ENCODE measurements at places on chromosomes 7 and 10.
A peak's percentile ranks its signal among the peaks of the same experiment; 100 is the strongest.

DNA sequence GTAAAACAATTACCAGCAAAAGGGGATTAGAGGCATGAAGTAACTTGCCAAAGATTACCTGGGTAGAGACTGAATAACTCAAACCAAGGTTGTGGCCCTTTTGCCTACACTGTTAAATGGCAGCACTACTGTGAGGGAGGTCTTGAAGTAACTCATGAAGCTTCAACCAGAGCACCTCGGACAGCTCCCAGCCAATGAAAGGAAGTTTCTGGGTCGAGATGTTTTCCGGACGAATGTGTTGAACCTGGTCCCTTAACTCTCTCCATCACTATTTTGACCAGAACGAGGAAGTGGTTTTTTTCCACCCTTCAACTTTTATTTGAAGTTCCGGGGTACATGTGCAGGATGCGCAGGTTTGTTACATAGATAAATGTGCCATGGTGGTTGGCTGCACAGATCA lies 133.6 kb upstream of the PRKCQ start:
- no peak for DNase-seq

GRCh38 chr10:57506414-57507094 lies 761.1 kb downstream of the IPMK start:
- DNase-seq = no peak

DNA sequence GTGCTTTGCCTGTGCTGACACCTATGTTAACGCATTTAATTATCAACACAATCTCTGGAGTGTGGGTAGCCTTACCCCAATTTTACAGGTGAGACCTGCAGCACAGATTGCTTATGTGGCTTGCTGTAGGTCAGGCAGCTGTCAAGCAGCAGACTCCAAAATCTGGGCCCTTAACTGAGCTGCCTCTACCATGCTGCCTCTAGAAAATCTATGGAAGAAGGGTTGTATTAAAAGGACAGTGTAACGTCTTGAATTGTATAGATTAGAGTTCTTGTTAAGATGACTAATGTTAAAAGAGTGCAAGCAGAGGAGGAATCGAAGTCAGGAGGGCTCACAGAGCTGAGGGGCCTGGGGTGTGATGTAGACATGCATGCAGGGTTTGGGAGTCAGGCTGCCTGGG lies 1.2 kb upstream of the PON3 start:
- DNase-seq = no peak

GRCh38 chr7:757741-758163 lies 30.7 kb upstream of the PRKAR1B start:
- DNase-seq = no peak

DNA sequence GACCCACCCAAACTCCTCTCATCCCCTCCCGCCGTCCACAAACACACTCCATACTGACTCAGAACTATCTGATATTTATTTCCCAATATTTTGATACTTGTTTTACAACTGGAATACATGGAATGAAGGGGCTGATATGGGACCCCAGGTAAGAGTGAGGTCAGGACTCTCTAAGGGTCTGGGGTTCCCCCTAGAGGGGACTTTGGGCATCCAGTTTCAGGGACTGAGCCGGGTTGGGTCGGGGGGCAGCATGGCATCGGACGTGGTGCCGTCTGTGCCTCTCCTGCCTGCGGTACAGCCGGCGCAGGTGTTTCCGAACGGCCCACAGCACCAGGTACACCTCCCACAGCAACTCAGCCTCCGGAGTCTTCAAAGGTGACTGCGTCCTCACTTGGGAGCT lies 7.5 kb downstream of the SPACDR start:
- no peak for DNase-seq

- DNase-seq = no peak
These were observed 13.7 kb upstream of the CD36 start for GRCh38 chr7:80624763-80625162.

DNA sequence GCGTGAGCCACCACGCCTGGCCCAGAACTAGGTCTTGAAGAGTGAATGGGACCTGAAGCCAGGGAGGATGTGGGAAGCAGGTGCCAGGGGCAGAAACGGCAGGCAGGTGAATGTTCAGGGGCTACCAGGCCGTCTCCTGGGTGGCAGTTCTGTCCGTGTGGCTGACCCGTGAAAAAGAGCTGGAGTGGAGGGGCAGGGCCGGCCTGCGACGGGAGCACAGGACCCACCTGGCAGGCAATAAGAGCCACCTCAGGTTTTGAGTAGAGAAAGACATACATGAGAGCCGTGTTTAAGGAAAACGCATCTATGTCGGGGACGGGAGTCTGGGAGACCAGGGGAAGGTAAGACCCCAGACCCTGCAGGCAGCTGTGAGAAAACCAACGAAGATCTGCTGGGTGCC lies 70.7 kb upstream of the ATP6V0A4 start:
- no peak for DNase-seq

DNA sequence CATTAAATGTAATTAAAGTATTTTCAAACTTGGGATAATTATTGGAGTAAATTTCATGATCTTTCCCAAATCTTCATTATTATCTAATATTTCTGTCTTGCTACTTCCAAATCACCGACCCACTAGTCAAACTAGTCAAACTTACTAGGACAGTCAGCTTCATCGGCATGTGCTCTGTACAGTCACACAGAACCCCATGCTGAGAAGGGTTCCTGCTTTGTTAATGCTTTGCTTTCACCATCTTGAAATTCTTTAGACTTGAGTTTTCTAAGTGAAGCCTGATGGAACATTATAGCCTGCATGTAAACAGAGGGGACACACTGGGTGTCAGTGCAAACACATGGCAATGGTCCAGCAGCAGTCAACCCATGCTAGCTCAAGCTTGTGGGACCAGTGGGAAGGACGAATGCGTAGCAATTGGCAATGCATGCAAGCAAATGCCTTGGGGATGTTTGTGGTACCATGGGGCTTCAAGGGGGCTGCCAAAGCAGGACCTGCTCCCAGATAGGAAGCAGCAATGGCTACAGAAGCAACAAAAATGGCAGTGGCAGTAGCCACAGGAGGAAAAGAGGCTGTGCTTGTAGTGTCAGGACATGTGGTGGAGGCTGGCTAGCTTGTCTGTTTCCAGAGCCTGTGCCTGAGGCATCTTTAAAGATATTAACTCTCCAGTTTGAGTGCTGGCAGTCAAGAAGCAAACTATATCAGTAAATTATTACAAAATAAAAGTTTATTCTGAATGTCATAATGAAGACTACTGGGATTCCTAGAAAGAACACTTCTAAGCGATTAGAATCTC lies 441.1 kb upstream of the SEMA3D start:
- DNase-seq = no peak

DNA sequence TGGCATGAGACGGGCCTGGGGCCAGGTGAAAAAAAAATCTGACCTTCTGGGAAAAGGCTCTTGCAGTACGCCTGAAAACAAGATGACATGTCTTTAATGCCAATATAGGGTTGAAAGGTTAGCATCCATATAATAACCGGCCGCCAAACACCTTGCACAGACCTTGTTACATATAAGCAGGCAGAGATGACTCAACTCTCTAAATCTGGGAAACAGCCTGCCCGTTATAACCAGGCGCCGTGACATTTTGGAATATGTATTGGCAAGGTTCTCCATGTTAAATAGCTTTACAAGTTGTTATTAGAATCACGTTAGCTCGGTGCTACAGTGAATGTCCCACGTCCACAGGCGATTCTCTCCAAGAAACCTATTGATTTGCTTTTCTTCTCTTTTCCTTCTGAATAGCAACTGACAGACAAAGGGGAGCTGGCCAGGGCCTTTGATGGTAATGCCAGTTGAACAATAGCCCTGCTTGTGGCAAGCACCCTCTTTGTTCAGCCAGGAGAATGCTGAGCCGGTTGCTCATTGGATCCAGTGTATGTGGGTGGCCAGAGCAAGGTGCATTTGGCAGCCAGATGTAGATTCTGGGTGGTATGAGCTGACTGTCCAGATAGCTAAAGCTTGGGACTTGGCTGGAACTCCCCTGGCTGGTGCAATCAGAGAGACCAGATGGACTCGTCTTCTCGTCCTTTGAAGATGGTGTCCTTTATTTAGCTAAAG lies 80.1 kb upstream of the AUTS2 start:
- DNase-seq = no peak

DNA sequence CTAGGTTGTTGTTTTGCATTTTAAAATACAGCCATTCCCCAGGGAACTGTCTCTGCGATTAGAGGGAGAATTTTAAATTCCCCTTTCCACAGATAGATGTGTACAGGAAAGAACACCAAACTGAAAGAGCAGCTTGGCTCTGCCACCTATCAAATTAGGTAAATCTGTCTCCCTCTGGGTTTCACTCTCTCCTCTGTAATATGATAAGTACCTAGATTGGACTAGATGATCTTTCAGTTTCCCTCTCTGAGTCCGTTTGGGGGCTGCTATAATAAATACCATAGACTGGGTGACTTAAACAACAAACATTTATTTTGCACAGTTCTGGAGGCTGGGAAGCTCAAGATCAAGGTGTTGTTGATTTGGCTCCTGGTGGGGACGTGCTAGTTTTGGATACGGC lies 186.0 kb downstream of the KIF20B start:
- DNase-seq = no peak

DNA sequence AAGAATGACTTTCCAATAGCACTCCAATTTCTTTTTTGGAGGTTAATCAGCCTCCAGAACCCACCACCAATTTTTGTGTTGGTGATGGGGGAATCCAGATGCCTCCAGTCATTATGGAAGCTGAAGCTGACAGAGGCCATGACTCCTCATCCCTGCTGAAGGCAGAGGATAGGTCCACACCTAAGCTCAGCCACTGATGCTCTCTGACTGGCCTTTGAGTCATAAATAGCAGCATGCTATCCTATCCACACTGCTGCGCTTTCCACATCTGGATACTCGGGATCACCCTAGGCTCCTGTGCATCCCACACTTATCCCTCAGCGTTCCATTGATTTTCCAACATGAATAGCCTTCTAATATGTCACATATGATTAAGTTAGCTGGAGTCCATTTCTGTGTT lies 124.2 kb downstream of the TES start:
- DNase-seq = no peak

DNA sequence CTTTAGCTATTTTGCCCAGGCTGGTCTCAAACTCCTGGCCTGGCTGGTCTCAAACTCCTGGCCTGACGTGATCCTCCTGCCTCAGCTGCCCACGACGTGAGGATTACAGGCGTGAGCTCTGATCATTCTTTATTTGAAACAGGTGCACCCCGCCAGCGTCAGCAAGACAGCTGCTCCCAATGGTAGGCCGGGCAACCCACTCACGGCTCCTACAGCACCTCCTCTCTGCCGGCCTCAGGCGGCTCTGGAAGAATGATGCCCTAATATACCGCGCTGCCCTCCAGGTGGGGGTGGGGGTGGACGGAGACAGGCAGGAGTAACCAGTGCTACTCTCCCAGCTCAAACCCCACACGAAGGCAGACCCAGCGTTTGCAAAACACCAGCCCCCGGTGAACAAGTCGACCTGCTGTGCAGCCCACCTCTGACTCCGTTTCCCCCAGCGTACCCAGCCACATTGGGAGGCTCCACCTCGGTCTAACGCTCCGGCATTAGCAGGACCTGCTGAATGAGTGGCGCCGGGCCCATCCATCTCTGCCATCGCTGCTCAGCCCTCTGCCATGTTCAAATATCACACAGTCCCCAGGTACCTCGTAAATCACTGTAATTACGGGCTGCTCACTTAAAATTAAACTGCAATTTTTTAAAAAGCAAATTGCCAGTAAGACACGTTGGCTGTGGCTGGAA lies 148.6 kb downstream of the ELFN1 start:
- DNase-seq = no peak

DNA sequence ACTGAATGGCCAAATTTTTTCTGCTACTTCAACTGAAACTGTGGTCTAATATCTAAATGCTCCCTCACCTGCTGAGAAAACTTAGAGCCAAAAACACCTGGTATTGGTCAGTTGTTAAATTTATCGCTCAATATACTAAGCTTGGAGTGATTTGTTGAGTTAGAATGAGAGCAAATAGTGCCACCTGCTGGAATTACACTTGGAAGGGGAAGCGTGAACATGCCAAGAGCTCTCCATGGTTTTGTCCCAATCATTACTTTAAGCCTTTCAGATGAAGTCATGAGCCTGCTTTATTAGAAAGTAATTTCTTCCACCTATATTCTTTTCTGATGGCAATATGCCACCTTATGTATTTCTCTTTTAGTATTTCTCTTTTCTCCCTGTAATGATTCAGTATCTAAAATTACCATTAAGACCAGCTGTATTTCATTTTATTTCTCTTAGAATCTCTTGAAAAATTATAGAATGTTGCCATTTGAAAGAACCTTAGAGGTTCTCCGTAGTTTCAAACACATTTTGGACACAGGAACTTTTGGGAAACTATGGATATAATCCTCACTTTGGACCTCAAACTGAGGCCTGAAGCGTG lies 447.8 kb upstream of the C7orf33 start:
- DNase-seq = no peak

DNA sequence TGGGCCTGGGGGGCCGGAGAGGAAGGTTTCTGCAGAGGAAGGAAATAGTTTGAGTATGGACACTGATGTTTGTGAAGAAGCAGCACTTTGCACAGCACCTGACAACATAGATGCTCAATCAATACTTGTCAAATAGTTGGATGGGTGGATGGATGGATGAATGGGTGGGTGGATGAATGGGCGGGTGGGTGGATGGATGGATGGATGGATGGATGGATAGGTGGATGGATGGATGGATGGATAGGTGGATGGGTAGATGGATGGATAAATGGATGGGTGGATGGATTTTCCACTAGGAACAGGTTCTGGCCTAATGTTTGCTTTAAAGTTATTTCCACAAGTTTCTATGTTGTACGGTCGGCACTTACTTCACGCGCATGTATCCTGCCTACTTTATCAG lies 45.3 kb downstream of the COL17A1 start:
- DNase-seq = no peak

- DNase-seq = no peak
These were observed 143.1 kb upstream of the CAV2 start for GRCh38 chr7:116356333-116356965.

DNA sequence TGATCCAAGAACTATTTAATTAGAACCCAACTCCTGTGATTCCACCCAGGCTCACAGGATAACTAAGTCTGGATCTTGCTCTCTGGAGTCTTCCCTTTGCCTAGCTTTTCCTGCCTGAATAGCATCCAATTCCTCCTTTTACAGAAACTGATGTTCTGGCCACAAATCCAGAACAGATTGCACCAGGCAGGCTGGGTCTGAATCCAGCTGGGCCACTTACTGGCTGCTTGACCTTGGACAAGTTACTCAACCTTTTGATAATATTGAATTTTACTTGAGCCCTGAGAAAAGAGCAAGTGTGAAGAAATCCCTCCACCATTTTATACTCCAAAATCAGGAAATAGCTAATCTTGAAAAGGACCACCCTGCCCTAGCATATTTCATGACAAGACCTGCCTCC lies 55.5 kb upstream of the SLC35G1 start:
- no peak for DNase-seq

DNA sequence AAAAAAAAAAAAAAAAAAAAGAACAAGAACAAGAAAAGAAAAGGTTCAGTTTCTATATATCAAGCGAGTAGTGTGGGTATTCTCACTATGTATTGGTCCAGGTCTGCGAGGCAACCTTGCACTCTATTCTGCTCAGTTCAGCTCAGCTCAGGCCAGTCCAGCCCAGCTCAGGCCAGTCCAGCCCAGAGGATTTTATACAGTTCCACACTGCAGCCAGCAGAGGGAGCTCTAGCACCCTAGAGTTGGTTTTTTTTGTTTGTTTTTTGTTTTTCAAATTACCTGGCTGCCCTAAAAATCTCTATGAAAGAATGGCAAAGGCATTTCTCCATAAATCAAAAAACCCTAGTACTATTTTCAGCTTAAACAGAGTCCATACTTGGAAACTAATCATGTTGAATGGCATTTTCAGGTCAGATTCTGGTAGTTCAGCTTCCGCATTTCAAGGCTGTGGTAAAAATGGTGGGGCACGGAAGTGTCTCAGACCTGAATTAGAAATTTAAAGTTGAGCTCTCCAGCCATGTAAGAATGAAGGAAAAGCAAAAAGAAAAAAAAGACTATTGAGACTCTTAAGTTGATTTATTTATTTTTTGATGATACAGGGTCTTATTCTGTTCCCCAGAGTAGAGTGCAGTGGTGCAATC lies 55.2 kb upstream of the GSDME start:
- peak; percentile 29 for DNase-seq

All from CD4-positive, alpha-beta T cell (primary cell).